Occipital lobe (tissue), 3 donors: ENCODE measurements at places on chromosomes 11 and 22. TPM values are rescaled to one million over a fixed set of nuclear protein-coding genes. Genes with fewer than 3 reads are reported as not detected.

DNA sequence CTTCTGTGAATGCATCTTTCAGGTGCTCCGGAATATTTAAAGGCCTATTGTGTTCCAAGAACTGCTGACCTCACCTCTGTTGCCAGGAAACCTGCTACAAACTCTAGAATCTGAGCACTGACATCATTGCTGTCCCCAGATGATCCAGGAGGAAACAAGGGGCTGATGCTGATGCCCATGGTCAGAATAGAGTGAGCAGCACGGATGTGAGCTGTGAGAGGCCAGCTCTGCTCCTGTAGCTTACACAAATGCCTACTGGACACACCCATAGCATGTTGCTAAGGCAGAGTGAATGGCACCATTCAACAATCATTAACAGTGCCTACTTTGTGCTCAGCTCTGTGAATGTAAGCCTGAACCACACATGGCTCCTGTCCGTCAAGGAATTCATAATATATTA, 276.7 kb upstream of the API5 start:
- no peak for DNase-seq

GRCh38 chr11:29002816-29003215, 894.6 kb downstream of the METTL15 start:
- DNase-seq, result no peak

DNA sequence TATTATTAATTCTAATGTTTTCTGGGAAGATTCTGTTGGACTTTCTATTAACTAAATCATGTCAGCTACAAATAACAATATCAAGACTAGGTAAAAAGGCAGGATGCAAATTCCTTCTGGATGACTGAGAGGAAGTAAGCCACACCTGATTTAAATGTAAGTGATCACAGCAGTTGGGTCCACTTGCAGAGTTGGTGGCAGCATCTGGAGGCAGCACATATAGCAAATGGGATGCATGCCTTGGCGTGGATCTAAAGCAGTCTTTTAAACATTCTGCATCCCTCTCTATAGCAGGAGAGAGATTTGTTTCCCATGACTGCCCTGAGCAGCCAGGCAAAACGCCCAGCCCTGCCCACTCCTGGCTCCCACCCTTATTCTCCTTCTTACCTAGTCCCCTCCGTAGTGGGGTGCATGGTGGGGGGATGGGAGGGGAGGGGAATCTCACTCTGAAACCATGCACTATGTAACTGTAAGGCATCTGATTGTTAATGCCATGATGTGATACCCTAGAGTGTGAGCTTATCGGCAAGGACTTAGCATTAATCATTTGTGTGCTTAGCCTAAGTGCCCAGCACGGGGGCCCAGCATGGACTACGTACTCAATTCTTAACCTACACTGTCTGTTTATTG, 130.3 kb downstream of the EFCAB6 start:
- no peak for DNase-seq

GRCh38 chr22:41481925-41482318, 13.0 kb downstream of the ACO2 start:
- DNase-seq, result no peak

- no peak for DNase-seq
These were observed 120.3 kb upstream of the B3GAT1 start for GRCh38 chr11:134532131-134532920.

DNA sequence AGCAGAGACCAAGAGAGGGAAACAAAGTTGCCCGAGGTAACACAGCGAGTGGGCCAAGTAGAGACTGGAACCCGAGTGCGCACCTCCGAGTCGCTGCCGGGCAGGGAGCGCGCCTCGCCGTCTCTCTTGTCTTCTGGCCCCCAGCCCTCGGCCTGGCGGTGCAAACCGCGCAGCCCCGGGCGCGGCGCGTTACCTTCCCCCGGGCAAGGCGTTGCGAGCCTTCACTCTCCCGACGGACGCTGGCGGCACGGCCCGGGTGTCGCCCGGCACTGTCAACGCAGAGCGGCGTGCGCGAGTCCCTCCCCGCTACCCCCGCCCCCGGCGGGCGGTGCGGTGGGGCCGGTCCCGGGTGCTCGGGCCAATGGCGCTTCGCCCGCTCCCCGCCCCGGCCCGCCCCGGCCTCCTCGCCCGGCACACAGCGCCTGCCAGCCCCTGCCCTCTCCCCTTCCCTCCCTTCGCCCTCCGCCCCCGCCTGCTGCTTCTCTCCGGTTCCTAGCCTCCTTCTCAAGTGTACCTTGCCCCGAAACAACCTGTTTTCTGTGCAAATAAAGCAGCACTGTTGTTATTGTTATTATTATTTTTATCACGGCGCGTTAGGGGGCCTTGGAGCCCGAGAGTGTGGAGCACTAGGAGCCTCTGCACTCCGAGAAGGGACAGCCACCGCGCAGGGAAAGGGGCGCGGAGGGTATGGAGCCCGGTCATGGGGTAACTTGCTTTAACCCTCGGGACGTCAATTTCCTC, at the start of gene SYTL2:
SYTL2 (minus strand) TSS at position 271 of the 741 bp plus-strand sequence. CDS start 53,416 bp downstream, outside the sequence.
- peak; percentile 59 for DNase-seq

- DNase-seq, result no peak
These were observed 49.4 kb downstream of the SLC25A17 start for GRCh38 chr22:40769761-40770160.

DNA sequence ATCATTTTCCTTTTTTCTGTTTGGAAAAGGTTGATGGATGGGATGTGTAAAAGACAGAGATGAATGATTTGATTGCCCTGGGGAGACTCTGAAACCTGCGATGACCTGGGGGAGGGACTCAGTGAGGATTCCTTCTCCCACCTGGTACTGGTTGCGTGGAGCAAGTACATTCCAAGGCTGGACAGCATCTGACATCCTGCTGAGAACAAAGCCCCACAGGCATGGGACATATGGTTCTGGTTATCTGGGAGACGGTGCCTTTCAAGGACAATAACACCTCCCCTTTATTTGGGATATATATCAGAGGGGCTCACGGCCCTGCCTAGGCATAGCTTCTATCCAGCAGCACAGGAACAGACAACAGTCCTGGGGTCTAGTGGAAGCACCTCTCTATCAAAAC, 527.8 kb downstream of the METTL15 start:
- no peak for DNase-seq

- DNase-seq, result no peak
These were observed 59.0 kb downstream of the ZC3H12C start for GRCh38 chr11:110152199-110152598.

GRCh38 chr11:67998150-67999045, 5.5 kb downstream of the UNC93B1 start:
- no peak for DNase-seq

- DNase-seq, result no peak
These were observed 13.2 kb downstream of the ASPHD2 start for GRCh38 chr22:26442086-26442756.

- no peak for DNase-seq
These were observed at the start of gene SLC15A3 for GRCh38 chr11:60951904-60952741. TSS of gene SLC15A3 (minus strand) at chr11:60952176. CDS start at chr11:60951551, 625 bp downstream.

GRCh38 chr11:9090488-9091043, 833 bp downstream of the SCUBE2 start:
- DNase-seq, result no peak

DNA sequence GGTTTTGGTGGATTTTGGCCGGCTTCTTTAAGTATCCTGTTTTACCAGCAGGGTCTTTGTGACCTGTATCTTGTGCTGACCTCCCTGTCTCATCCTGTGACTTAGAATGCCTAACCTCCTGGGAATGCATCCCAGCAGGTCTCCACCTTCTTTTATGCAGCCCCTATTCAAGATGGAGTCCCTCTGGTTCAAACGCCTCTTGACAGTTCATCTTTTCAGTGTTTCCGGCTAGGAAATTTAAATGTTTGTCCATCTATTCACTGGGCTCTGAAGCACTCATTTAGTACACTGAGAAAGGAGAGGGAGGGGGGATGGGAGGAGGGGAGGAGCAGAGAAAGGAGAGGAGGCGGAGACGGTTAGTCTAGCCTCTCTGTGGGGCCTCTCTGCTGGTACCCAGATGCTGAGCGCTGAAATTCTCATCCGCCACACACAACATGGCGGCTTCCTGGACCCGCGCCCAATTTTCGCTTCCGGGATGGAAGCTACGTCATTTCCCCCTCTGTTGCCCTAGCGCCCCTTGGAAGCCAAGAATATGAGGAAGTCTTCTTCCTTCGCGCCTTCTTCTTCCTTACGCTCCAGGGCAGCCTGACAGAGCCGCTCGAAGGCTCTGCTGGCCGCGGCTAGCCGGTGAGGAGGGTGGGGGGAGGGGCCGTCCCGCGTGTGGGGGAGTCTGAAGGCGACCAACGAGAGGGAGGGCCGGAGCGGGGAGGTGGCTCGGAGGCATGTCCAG, 69.0 kb upstream of the SYT13 start:
- DNase-seq, result peak; percentile 60

DNA sequence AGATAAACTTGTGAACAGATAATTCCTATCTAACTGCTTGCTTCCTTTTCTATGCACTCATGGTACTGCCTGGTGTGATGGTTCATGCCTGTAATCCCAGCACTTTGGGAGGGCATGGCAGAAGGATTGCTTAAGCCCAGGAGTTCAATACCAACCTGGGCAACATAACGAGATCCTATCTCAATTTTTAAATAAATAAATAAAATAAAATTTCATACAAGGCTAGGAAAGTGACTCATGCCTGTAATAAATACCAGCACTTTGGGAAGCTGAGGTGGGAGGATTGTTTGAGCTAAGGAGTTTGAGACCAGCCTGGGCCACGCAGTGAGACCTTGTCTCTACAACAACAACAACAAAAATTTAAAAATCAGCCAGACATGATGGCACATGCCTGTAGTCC, 166.6 kb downstream of the COMMD9 start:
- DNase-seq, result no peak

DNA sequence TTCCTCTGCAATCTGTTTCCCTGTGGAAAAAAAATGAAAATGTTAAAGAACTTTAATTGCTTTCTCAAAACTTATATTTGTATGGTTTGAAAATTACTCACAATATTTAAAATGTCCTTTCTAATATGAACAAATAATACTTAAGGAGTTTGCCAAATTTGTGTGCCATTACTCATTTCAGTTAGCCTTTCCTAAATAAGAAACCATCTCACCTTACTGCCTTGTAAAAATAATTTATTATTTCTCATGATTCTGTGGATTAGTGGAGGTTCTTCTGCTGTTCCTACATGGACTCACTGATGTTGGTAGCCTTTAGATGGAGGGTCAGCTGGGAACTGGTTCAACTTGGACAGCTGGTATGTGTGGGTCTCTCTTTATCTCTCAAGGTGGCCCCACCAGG, 428.6 kb downstream of the CNTN5 start:
- DNase-seq, result no peak

- no peak for DNase-seq
These were observed 18.8 kb downstream of the SAMM50 start for GRCh38 chr22:43974028-43974545.

GRCh38 chr22:45006111-45006963, 3.5 kb downstream of the PHF21B start:
- no peak for DNase-seq

GRCh38 chr11:111409915-111410314, 30.8 kb upstream of the POU2AF1 start:
- no peak for DNase-seq

DNA sequence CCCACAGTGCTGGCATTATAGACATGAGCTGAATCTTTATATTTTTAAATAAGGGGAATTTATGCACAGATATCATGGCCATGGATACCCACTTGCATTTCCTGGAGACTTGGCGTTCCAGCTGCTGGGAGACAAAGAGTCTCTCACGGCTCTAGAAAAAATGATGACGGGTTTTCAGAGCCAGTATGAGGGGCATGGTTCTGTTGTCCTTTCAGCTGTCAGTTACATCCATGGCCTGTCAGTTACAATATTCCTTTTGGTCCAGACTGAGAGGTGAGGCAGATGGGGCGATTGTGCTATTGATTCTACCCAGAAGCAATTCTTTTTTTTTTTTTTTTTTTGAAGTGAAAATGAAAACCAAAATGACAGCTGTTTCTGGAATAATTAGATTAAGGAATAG, 29.7 kb downstream of the USH1C start:
- no peak for DNase-seq

DNA sequence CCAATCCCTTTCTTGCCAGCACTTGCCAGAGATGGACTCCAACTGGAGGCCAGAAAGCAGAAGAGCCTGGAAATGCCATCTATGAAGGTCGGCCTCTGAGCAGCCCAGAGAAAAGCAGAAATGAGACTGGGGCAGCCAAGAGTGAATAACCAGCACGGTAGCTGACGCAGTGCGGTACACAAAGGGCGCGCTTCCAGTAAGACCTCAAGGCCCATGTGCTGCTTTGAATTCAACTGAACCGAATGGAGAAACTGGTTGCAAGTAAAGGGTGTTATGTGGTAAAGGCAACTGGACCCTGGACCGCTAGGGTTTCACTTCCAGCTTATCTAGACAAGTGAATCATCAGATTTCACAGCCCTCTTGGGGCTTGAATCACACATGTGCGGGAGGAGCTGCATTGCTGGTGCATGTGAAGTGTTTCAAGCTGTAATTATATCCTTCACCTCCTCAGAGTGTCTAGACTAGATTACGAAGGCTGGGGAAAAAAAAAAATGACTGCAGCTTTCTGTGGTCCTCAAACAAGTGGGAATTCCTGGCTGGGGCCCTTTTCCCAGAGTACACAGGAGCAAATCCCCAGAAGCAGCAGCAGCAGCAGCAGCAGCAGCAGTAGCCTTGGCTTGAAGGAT, 128.9 kb downstream of the CCDC34 start:
- DNase-seq, result no peak

- DNase-seq, result no peak
These were observed 281.6 kb downstream of the TBC1D22A start for GRCh38 chr22:47043835-47044721.

DNA sequence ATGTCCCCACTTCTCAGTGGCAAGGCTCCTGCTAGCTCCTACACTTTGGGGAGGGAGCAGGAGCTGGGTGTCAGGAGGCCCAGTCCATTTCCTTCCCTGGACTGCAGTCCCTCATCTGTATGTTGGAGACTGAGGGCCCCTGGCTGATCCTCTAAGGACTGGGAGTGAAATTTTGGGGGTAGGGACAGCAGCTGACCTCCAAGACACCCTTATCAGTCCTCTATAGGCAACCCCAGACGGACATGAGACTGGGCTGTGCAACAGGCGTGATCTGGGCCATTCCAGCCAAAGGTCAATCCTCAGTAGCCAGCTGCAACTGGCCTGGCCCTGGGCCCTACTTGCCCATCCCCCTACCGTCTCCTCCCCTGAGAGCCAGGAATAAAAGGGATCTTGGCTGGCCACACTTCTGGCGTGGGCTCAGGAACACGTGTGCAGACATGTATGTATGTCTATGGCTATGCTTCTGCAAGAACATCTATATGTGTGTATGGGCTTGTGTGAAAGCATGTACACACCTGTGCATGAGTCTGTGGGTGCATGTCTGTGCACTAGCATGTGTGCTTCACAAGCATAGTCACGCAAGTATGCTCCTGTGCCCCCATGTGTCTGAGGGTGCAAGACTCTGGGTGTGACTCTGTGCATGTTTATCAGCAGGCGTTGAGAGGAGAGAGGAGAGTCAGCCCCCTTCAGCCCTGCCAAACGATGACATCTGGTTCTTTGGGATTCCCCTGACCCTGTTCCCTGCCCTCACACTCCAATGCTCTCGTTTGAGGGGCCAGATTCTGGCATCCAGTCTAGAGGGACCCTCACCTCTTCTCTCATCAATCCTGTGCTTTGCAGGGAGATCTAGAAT, 24.6 kb upstream of the DGAT2 start:
- no peak for DNase-seq

- no peak for DNase-seq
These were observed 12.8 kb upstream of the OSBP2 start for GRCh38 chr22:30681831-30682230.

ART1 gene
- 0.16 TPM for total RNA-seq

KRTAP5-2 gene
- total RNA-seq, result not detected

TMEM191C gene
- 4.4 TPM for total RNA-seq

UVRAG gene
- total RNA-seq, result 38.1 TPM

BCR gene
- total RNA-seq, result 53.2 TPM

HBB gene
- 441 TPM for total RNA-seq

PHOX2A gene
- not detected for total RNA-seq

C11orf86 gene
- not detected for total RNA-seq

DSCAML1 gene
- total RNA-seq, result 7.6 TPM
